HCT116 (cell line): ENCODE measurements at places on chromosomes 6 and 20. TPM values are rescaled to one million over a fixed set of nuclear protein-coding genes. Genes with fewer than 3 reads are reported as not detected.

GRCh38 chr6:119736296-119737021, 386.9 kb upstream of the MAN1A1 start:
- no peak for DNase-seq

- no peak for DNase-seq
Observed at GRCh38 chr6:87724983-87725811, 23.2 kb upstream of the AKIRIN2 start.

GRCh38 chr6:38570750-38571149, 69.0 kb downstream of the BTBD9 start:
- no peak for DNase-seq

DNA sequence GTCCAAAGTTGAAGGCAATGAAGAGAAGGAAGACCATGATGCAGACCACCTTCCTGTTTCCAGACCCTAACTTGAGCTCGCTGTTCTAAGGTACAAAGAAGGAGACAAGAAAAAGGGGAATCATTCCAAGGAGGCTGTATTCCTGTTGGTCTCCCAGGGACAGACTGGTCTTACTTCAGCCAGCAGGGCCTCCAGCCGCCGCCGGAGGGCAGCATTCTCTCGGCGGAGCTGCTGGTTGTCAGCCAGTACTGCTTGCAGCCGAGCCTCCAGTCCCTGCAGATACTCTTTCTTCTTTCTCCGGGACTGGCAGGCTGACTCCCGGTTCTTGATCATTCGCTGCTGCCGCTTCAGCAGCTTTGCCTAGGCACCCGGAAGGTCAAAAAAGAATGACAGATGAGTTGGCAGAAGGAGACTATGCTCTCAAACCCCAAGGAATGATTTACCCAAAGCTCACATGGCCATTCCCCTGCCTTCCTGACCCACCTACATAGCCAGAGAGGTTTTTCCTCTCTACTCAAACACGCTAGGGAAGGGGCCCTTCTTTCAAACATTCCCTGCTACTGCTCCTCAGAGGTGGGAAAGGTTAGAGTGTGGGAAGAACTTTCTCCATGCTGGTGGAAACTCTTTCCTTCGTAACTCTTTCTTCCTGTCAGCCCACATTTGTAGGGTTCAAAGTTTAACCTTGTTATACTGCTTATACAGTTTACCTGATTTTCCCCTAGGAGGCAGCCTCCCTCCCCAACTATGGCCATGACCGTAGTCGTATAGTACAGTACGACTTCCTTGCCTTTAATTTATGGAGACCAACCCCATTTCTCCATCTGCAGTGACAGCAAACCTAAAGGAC, 9.0 kb downstream of the ATF6B start:
- peak; percentile 59 for DNase-seq

The FAM83D gene
- total RNA-seq, result 51.1 TPM

The IP6K3 gene
- not detected for total RNA-seq
